ENCODE measurements at places on chromosomes 16 and 17.

GRCh38 chr17:61275395-61275794 lies 124.2 kb upstream of the TBX2 start:
- DNase-seq, result no peak

DNA sequence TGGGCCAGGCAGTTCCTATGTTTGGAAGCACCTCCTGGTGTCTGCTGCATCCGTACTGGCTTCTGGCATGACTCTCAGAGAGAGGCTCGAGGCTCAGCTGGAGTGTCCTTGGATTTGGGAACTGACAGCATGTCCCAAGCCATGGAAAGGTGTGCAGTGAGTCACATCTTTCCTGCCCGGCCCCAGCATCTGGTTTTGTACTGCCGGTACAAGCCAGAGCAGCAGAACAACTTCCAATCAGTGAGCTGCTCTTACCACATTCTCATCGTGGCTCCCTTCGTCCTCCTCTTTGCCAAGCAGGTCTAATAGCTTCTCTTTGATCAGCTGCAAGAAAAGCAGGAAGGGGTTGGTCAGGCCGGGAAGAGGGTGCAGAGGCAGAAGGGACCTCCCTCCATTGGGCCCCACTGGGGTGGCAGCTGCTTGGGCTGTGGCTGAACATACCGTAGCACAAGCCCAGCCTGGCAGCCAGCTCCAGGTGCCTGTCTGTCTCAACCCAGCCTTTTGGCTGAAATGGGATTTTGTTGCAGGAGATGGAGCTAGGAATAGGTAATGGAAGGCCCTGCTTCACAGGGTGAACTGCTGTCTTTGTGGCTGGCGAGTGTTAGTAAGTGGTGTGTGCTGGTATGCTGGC lies 24.2 kb downstream of the SPACA3 start:
- no peak for DNase-seq

DNA sequence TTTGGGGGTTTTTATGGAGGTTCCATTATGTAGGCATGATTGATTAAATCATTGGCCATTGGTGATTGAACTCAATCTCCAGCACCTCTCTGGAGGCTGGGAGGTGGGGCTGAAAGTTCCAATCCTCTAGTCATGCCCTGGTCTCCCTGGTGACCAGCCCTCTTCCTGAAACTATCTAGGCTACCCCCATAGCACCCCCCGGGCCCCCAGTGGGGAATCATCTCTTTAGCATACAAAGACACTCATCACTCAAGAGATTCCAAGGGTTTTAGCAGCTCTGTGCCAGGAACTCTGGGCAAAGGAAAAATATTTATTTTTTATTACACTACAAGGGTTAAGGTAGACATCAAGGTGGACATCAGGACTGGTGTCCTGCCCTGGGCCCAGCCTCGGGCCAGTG lies 10.6 kb downstream of the SLC46A1 start:
- DNase-seq, result no peak

- DNase-seq, result no peak
Measured at GRCh38 chr16:26019381-26020242, 327.9 kb downstream of the HS3ST4 start.

DNA sequence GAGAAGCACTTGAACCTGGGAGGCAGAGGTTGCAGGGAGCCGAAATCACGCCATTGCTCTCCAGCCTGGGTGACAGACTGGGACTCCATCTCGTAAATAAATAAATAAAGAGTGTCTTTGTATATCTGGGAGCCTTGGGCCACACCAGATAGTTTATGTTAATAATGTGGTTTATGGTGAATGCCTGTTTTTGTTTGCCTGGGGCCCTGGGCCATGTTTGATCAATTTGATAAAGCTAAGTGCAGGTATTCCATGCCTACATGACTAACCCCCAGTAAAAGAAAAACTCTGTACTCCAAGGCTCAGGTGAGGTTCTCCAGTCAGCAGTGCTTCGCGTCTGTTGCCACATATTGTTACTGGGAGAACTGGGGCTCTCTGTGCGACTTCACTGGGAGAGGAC lies 15.1 kb downstream of the SCIMP start:
- DNase-seq, result no peak

- no peak for DNase-seq
Measured at GRCh38 chr16:10562361-10562899, 18.0 kb downstream of the EMP2 start.

DNA sequence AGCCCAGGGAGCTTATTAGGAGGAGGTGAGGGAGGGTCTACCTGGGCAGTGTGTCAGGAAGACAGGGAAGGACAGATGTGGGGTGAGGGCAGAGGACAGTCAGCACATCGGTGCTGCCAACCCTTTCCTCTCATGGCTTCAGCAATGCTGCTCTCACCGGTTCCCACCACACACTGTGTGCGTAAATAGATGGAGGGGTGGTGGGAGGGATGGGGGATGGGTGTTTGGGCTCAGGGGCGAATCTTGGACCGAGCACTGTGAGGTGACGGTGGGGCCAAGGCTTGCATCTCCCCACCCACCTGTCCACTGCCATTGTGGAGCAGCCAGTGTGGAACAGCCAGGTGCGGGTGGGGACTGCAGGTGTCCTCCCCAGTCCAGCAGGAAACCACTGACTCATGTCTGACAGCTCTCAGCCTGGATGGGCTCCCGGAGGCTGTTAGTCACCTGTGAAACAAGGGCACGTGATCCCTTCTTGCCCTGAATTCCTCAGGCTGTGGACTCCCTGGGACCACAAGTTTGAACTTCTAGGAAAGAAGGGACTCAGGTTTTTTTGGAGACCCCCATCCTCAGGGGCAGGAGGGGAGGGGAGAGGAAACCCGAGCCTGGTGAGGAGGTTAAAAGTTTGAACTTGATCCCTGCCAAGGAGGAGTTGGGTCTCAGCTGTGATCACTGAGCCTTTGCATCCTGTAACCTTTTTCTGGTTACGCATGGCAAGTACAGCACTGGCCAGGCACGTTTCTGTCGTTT lies 42.7 kb upstream of the SMPD3 start:
- no peak for DNase-seq

- no peak for DNase-seq
Measured at GRCh38 chr17:47176389-47176826, 12.7 kb downstream of the CDC27 start.

GRCh38 chr17:76791053-76791980 lies 53.4 kb downstream of the MFSD11 start:
- DNase-seq, result peak; percentile 15

DNA sequence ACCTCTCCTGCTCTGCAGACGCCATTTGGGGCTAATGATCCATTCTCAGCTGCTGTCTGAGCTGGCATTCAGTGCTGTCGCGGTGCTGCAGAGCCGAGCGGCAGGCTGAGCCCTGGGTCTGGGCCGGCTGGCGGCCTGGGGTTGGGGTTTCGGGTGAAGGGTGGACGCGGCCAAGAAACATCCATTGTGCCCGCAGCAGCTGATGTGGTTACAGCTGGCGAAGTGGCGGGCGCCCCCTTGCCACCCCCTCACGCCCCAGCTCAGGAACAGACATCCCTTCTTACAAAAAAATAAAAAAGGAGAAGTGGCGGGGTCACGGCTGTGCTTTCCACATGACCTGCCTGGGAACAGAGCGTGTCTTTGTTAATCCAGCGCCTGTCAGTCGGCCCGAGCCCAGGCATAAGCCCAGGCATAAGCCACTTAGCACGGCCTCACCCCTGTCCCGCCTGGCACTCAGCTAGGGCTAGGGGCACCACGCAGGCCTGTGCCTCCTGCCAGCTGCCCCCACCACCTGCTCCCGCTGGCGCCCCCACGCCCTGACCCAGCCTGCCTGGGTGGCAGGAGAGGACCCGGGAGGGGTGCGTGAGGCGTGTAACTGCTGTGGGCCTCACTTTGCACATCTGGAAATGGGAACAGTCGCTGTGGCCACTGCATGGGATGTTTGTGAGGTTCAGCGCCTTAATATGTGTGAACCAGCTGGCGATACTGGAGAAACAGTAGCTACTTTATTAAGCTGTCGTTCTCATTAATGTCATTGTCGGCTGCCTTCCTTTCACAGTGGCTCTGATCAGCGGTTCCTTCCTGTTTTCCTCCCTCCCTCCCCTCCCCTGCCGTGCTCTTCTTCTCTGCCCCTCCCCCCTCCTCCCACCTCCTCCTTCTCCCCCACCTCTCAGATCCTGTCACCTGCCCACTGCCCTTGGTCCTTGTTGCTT lies 197.7 kb upstream of the CIBAR2 start:
- no peak for DNase-seq

- DNase-seq, result no peak
Measured at GRCh38 chr16:4387781-4388180, 16.1 kb downstream of the VASN start.

DNA sequence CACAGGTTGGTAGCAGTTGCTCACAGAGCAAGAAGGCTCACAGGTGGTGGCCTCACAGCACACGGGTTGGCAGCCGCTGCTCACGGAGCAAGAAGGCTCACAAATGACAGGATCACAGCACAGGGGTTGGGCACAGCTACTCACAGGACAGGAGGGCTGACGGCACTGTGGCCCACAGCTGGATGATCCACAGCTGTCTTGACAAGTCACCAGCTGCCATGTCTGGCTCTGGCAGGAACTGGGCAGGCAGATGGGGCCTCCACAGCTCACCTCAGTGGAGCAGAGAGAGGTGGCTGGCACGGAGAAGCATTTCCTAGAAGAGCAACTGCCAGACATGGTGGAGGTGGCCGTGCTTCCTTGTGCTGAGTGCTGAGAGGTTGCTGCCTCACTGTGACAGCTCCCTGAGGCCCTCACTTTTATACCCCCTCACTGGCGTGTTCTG lies at the start of gene KRTAP16-1:
TSS of gene KRTAP16-1 (minus strand) at position 392 of the 442 bp plus-strand sequence. CDS start at position 336, 56 bp downstream.
- DNase-seq, result no peak

GRCh38 chr16:72649254-72649944 lies 398.5 kb downstream of the ZFHX3 start:
- DNase-seq, result no peak

DNA sequence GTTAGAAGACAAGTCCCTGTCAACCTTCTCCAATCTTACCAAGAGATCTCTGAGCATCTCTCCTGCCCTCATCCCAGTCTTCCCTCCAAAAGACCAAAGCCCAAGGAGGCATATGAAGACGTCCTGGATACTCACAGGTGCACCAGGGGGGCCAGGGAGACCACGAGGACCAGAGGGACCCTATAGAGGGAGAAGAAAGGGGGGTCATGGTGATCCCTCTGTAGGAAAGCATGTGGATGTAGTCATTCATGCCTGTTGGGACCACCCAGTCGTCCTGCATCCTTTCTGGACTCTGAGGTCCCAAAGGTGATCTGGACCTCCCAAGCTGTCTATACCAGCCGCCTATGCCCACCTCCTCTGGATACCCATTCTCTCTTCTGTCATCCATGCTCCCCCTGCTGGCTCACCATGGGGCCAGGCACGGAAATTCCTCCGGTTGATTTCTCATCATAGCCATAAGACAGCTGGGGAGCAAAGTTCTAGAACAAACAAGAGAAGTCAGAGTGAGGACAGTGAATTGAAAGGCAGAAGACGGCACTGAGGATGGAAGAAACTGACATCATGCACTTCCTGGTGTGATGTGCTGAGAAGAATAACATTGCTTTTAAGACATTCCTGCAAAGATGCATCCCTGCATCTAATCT lies 3.3 kb downstream of the COL1A1 start:
- no peak for DNase-seq

GRCh38 chr17:8369944-8370343 lies 6.6 kb downstream of the KRABD2 start:
- DNase-seq, result no peak

GRCh38 chr16:56226187-56226586 lies 34.9 kb downstream of the GNAO1 start:
- DNase-seq, result no peak

DNA sequence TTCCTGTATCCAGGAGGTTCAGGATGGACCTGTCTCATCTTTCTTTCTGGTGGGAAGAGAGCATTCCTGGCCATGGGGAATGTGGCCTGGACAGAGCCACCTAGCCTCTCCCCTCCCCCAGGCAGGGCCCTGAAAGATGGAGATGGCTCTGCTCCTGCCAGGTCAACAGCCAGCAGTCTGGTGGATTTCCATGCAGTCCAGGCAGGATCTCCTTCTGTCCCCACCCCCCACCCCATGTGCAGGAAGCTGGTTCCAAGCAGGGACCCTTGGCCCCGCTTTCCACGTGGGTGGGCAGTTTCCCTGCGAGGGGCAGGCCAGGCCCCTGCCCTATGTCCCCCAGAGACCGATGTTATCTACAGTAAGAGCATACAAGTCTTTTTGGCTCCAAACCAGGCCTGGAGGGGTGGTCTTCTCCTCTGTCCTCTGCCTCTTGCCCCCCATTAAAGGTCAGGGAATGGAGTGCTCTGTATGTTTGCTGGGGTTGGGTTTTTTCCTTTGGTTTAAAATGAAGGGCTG lies 240.5 kb downstream of the SEC14L1 start:
- no peak for DNase-seq

DNA sequence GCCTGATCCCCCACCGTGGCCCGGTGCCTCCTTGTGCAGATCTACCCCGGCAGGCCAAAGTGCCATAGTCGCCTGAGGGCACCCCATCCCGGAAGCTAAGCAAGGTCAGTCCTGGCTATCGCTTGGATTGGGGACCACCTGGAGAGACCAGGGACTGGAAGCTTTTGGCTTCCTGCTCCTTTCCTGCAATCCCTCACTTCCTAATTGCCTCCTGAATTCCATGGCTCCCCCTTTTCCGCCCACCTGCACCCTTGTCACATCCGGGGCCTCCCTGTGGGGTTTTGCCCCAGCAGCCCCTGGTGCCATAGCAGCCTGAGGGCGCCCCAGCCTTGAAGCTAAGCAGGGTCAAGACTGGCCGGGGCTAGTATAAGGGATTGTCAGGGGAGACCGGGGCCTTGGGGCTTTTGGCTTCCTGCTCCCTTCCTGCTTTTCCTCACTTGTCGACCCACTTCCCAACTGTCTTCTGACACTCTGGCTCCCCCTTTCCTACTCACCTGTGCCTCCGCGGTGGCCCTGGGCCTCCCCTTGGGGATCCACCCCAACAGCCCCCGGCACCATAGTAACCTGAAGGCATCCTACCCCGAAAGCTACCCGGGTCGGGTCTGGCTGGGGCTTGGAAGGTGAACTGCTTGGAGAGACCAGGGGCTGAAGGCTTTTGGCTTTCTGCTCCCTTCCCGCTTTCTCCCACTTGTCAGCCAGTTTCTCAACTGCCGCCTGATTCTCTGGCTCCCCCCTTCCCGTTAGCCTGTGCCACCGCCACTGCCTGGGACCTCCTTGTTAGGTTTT lies 2293.6 kb downstream of the TP53TG3F start:
- no peak for DNase-seq

GRCh38 chr17:63841350-63842172 lies 924 bp downstream of the SMARCD2 start:
- no peak for DNase-seq

Measured in stimulated activated CD4-positive, alpha-beta T cell treated with anti-CD3 and anti-CD28 coated beads, Interleukin-12 subunit alpha, Interleukin-12 subunit beta, amount 100 ng/mL, for 24 hours (primary cell).